ENCODE measurements at places on chromosomes 2 and 18.

GRCh38 chr2:80361904-80362303 is 57.4 kb upstream of the LRRTM1 start:
- DNase-seq, result no peak

- no peak for DNase-seq
Measured at GRCh38 chr18:59980188-59980637, 80.4 kb downstream of the PMAIP1 start.

GRCh38 chr2:236305531-236305930 is 41.3 kb upstream of the ASB18 start:
- DNase-seq, result no peak

GRCh38 chr18:36522509-36522908 is 225.0 kb downstream of the FHOD3 start:
- DNase-seq, result no peak

DNA sequence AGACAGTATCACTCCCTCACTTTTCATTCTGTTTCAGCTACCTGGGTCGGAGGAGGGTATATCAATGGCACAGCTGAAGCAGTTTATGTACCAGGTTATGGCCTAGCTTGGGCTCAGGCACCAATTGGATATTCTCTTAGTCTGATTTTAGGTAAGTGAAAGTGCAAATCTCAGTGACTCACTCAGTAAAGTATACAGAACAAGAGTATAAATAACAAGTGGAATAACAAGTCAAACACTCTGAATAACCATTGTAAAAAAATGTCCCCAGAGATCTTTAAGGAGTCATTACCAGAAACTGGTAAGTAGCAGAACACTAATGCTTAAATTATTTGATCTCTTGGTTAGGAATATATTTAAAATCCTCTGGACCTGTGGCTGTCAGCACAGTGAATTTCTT is 5.7 kb downstream of the SLC5A7 start:
- DNase-seq, result no peak

DNA sequence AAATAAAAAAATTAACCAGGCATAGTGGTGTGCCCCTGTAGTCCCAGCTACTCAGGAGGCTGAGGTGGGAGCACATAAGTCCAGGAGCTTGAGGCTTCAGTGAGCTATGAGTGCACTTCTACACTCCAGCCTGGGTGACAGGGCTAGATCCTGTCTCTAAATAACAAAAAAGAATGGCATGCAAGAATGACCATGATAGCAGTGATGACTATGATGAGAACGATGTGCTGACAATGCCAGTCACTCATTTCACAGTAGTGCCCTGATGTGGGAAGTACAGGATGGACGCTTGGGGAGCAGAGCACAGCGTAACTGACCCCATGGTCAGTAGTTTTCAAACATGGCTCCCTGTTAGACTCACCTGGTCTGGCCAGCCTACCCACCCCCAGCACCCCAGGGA is 139.1 kb downstream of the VAPA start:
- no peak for DNase-seq

GRCh38 chr2:96883306-96883705 is 13.4 kb upstream of the SEMA4C start:
- no peak for DNase-seq

DNA sequence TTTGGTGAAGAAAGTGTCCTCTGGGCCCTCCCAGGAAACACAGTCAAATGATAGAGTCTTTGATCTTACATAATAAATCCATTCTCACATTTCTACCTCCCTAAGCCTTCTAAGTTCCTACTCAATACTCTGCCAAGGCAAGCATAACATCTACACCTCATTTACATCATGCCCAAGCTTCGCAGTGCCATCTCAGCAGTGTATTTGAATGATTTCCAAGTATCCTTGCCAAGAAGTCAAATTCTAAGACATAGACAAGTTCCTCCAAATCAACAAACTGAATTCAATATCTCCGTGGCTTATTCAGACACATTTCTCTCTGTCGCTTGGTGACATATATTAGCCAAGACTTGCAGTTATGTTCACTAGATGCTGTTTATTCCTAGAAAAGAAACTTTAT is 8.1 kb upstream of the MLPH start:
- peak; percentile 35 for DNase-seq

GRCh38 chr2:44267796-44268648 is 7.3 kb upstream of the SLC3A1 start:
- DNase-seq, result no peak

DNA sequence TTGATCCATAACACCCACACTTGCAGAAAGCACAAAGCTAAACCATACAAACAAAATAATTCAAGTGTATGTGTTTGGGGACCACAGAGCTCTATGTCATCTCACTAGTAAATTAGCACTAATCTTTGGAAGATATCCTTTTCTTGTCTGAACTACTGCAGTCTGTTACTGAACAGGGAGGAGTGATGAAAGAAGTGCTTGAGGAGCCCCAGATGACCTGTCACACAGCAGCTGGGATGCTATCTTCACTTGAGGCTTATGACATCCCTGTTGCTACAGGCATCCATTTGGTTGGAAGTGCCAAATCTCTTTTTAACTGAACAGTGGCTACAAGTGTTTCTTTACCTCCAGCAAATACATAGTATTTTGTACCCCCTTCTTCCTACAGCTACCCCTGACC is 386.3 kb upstream of the CHAC2 start:
- no peak for DNase-seq

DNA sequence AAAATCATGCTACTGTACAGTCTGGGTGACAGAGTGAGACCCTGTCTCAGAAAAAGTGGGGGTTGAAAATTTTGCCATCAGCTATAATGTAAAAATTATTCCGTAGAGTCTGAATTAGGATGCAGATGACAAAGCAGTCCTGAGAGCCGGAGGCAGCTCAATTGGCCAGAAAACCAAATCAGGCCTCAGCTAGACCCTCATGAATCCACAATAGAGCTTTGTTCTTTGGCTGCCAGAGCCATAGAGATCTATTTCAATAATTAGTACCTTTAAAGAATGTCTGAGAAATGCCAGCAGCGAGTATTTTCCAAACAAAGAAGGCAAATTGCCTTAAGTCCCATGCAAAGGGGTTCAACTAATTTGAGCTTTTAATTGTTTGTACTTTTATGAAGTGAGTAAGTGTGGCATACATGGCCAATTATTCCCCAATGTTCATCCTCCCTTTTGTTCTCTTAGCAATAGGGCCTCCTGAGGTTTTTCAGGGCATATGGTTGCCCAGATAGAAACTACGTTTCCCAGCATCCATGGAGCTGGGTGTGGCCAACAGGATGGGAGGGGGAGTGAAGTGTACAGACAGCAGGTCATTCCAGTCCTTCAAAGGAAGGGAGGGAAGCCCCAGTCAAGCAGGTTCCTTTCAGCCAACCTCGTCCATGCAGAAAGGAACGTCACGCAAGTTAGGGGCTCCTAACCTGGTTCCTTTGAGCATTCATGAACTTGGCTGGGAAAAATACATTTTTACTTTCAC is 211.3 kb upstream of the APCDD1 start:
- no peak for DNase-seq

GRCh38 chr2:43540021-43540779 is 55.6 kb downstream of the THADA start:
- no peak for DNase-seq

GRCh38 chr18:499776-500631 is 497 bp downstream of the COLEC12 start:
- no peak for DNase-seq

- no peak for DNase-seq
Measured at GRCh38 chr2:216057688-216058193, 23.9 kb downstream of the PECR start.

GRCh38 chr2:211816754-211817153 is 721.8 kb downstream of the ERBB4 start:
- DNase-seq, result peak; percentile 33

- no peak for DNase-seq
Measured at GRCh38 chr2:61125123-61125710, 36.8 kb upstream of the C2orf74 start.

DNA sequence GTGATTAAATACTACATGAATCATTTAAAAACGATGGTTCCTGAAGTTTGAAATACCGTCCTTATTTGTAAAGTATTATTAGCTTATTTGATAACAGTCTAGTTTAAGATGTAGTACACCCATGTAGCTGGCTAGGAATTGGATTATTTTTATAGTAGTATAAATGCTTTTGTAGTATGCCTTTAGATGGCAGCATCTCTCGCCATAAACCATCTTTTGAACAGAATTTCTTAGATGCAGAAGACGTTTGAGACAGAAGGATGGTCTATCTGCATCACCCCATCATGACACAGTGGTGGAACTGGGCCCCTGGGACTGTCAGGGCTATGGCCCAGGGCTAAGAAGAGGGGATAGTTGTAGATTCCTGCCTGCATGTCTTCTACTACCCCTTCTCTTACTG is 152.7 kb downstream of the WDSUB1 start:
- no peak for DNase-seq

DNA sequence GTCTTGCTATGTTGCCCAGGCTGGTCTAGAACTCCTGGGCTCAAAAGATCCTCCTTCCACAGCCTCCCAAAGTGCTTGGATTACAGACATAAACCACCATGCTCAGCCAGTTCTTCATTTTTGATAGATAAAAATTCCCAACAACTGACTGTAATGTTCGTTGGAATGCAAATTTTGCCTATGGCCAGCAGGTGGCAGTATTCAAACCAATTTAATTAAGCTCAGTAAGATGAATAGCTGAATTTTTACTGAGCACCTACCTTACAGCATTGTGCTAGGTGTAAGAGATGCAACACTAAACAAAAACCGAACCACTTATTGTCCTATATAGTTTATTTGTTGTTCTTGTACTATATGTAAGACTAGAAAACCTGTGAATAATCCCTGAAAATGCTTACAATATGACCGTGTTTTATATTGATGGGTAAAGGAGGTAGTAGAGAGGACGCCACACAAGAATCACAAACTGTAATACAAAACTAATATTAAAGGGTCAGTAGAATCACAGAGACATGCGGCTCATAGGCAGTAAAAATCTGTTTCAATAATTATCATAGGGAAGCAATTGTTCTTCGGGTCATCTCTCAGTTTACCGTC is 8.2 kb upstream of the TMEM182 start:
- peak; percentile 37 for DNase-seq

DNA sequence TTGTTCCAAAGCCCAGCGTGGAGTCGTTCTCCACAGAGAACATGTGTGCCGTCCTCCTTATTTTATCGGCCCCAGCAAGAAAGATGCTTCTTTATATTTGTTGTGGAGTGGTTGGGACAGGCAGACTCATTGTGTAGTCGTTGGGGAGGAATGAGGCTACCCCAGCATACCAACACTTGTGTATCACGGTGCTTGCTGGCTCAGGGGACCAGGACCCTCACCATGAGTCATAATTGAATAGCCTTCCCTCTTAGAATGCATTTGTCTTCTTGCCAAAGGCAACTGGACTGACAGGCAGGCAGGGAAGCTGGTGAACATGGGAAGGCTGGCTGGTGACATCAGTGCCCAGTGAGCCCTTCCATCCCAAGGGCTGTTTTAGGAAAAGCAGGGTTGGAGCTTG is 4.7 kb downstream of the CAPN10 start:
- no peak for DNase-seq

- DNase-seq, result no peak
Measured at GRCh38 chr2:241652722-241653121, 15.2 kb downstream of the ATG4B start.

DNA sequence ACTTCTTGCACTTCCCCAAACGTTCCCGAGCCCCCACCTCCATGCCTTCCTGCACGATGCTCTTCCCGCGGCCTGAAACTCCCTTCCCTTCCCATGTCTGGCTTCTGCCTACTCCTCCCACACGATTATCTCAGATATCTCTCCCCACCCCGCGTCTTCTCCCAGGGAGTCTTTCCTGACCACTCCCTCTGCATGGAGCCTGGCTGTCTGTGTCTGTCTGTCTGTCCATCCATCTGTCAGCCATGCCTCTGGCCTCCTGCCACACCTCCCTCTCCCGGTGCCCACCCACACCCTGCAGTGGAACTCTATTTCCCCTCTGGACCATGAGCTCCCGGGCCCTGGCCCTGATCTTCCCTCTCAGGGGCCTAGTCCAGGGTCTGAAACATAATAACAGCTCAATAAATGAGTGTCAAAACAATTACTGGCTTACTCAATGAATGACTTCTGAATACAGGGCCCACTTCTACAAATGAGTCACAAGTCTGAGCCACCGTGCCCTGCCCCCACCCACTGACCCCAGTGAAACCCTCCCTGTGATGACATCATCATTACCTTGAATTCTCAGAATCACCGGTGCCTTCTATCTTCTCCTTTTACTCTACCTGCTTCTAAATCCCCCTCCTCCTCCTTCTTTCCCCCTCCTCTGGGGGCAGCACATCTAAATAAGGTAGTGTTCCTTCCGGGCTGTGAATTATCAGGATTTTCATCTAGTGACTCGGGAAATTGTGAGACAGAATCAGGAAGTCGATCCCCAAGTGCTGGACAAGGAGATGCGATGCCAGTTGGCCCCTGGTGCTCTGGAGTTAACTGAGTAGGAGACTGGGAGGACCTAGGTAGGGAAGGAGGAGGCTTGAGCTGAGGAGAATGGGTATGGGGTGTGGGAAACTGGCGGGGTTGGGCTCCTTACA is 46.1 kb upstream of the PLB1 start:
- no peak for DNase-seq

DNA sequence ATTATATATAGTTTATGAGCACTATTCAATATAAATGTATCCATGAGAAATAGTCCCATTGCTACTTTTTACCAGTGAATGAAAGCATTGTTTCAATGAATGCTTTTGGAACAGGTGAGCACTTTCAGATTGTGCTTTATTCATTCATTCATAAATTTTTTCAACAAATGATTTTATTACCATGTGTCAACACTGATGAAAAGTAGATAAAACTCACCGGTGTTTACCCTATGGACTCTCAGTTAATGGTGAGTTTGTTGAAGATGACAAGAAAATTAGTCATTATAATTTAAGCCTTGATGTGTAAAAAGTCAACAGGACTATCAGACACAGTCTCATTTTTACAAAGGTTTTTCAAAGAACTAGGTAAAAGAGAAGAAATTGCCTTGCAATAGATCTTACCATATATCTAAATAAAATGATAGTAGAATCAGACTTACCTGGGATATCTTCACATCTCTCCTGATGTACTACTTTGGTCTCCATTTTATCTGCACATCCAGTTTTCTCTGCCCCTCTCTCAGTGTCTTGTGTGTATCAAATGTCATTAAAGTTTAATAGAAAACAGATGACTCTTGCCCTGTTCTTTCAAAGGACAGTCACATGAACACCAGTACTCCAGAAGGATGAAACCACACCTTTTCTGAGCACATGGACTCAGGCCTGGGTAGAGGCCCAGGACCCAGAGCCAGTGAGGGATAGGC is 325.3 kb upstream of the RND3 start:
- DNase-seq, result no peak

DNA sequence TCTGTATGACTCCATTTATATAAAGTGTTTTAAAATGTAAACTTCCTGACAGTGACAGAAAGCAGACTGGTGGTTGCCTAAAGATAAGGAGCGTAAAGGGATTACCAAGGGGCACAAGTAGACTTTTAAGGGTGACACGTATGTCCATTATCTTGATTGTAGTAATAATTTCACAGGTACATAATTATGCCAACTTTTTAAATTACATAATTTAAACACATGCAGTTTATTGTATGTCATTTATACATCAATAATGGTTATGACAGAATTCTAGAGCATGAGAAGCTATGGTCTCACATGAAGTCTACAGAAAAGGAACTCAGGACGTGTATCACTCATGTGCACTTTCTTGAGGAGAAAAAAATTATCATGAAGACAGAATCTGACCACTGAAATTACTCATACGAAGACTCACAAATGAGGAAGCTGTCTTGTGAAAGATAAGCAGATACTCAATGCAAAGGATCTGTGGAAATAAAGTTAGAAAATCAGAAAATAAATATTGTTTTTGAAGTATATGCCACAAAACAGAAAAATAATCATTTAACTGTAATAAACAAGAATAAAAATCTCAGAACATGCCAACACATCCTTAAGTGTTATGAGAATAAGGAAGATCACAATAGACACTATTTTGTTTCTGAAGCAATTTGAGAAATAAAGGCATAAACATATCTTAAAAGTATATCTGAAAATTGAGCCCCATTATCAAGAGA is 84.4 kb downstream of the TMEM131 start:
- DNase-seq, result no peak

Measured in NCI-H446 treated with DMSO at 0.1 percent for 48 hours (cell line).